ENCODE measurements at places on chromosomes 7 and 10.

- peak; percentile 86 for DNase-seq
Observed at GRCh38 chr10:72087969-72088888, at the start of gene SPOCK2. SPOCK2 (minus strand) TSS chr10:72088551; CDS start chr10:72088328, 223 bp downstream.

GRCh38 chr7:2191016-2191415 lies 41.7 kb downstream of the MAD1L1 start:
- no peak for DNase-seq

DNA sequence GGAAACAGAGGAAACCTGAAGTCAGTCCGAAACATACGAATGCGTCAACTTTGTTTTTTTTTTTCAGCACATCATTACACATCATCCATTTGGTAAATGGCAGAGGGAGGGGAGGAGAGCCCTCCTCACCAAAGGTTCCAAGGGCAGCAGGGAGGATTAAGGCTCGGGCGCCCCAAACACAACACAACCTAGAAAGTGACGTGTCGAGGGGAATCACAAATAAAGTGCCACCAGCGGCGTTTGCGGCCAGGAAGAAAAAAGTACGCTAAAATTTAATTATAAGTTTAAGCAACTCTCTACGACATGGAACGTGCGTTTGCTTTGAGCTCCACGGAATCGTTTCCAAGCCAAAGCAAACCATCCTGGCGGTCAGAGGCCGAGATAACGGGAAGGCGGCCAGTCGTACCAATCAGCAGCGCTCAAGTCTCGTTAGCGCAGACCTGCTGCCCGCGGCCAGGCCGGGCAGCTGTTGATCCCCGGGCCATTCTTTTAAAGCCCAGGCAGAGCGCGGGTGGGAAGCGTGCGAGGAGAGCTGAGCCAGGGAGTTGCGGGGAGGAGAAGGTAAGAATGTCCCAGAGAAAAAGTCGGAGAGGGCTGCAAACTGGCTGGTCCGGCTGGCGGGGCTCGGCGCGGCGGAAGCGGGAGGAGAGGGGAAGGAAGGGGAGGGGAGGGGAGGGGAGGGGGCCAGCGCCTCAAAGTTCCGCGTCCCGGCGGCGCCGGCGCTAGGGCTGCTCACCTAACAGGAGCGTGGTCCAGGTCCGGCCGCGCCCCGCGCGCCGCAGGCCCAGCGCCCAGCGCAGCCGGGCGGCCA lies 719 bp downstream of the DPY19L1 start:
- peak; percentile 56 for DNase-seq

GRCh38 chr10:69712342-69712741 lies 82.3 kb downstream of the FAM241B start:
- DNase-seq, result no peak

DNA sequence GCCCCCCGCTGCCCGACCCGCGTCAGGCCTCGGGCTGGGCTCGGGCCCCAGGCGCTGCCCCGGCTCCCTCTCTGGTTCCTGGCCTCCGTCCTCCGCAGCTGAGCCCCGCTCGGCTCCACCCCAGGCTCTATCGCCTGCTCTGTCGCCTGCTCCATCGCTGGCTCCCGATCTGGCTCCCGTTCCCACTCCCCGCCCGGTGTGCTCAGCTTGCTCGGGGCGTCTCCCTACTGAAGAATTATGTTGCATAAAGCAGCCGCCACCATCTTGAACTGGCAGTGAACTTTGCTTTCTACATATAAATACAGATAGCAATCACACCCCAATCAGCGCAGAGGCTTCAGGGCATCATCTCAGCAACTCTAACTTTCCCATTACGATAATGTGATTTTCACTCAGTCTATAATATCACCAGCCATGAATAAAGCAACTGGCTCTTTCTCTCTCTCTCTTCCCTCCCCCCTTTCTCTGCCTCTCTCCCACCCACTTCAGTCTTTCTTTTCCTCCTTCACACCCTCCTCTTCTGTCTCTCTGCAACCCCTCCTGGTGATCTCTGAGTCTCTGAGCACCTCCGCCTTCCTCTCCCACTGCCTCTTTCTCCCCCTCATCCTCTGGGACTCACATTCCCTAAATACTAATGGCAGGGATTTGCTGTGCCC lies 43.3 kb upstream of the BTRC start:
- no peak for DNase-seq

GRCh38 chr10:61302124-61302523 lies 151.1 kb downstream of the TMEM26 start:
- DNase-seq, result no peak

- DNase-seq, result no peak
Observed at GRCh38 chr7:111173990-111174389, 83.1 kb downstream of the LRRN3 start.

DNA sequence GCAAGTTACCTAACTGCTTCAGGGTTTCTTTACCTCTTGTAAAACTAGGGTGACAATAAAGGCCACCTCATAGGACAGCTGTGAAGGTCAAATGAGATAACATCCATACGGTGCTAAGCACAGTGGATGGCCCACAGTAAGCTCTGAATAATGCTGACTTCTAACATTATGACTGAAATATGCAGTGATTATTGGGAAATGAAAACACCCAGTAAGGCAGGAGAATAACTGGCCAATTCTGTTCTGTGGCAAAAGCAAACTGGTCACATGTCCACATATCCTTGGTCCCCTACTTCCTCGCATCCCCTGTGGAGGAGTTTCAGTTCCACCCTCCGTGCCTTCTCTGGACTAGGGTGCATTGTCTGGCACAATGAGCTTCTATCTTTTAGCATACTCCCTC lies 1.4 kb downstream of the CUBN start:
- DNase-seq, result no peak

GRCh38 chr10:36761121-36761520 lies 364.3 kb upstream of the ANKRD30A start:
- DNase-seq, result no peak

GRCh38 chr7:1533547-1534329 lies 3.2 kb downstream of the MAFK start:
- DNase-seq, result peak; percentile 50

DNA sequence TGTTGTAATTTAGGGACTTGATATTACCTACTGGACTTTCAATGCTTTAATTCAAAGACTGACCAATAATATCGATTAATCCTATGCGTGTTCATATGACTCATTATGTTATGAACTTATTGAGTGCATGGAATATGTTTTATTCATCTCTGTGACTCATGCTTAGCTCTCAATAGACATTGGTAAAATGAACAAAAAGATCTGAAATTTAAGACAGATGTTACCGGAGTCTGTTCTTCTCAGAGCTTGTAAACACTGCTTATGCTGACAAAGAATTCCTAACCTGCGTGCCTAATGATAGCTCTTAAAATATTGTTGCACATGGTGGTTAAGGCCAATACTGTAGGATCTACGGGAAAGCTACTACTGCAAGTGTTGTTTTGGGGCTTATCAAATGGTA lies 131.5 kb upstream of the ACBD5 start:
- DNase-seq, result no peak

DNA sequence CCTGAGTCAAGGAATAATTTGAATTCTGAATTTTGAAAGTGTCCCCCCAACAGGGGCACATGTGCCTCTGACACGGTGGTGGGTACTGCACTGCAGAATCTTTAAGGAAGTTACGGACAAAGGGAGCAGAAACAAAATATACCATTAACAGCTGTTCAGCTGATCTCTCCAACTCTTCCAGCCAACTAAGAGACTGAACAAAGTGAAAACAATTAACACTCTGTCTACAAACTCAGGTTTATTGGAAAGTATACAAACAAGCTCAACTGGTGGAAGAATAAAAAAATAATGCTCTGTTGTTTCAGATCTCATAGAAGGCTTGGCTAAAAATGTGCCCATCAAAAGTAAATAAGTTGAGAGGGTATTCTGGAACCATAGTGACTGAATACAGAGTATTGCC lies 34.4 kb downstream of the ASB4 start:
- no peak for DNase-seq

DNA sequence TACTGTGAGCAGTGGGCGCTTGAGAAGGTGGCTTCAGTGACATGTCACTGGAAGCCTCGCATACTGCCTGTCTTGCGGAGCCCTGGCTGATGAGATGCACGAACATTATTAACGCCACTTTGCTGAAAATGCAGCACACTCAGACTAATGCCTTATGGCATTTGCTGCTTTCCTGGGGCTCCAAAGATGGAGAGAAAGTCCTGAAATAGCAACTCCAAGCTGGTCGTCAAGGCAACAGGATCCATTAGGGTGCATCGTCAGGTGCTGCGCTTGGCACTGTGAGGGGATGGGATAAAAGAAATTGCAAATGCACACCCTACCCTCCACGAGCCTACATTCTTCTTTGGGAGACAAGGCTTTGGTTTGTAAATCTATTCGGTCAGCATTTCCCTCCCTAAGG lies 592.5 kb downstream of the TYW1 start:
- DNase-seq, result no peak

- no peak for DNase-seq
Observed at GRCh38 chr7:116726713-116727431, 54.9 kb downstream of the MET start.

DNA sequence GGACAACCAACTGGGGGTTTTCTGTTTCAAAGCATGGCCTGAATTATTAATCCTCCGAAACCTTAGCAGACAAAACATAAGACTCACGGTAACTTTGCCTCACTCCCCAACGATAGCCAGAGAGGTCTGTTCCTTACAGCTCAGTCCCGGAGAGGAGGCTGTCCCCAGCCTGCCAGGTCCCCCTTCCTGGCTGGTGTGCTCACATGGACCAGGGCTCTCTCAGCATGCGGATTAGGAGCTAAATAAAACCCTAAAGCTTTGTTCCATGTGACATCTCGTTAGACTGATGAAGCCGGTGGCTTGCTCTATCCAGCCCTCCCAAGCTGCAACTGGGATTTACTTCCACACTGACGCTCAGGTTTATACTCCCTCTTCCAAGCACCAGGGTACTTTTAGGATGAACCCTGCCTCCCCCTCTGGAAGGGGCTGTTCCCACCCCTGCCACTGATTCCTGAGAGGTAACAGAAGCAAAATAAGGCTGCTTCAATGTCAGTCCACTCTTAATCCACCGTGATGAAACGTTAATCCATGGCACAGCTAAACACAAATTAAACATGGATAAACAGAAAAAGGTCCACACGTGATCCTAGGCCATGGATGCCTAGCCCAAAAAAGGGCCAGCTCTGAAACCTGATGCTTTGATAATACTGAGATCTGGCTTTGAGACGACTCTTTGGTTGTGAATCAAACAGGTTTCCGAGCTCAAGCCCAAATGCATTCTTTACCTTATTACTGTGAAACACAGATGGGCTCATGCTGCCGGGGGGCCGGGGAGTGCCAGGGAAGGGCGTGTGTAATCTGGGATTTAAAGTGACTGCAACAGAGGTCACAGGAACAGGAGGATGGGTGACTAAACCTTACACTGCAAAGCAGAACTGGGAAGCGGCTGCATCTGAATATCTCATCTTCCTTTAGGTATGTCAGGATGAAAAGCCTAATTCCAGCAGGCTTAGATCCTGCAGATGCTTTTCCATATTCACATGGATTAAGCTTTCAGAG lies 86.2 kb downstream of the ZRANB1 start:
- no peak for DNase-seq

- no peak for DNase-seq
Observed at GRCh38 chr7:100087055-100087750, 1.6 kb upstream of the COPS6 start.

GRCh38 chr10:130432850-130433249 lies 296.7 kb downstream of the GLRX3 start:
- DNase-seq, result no peak

DNA sequence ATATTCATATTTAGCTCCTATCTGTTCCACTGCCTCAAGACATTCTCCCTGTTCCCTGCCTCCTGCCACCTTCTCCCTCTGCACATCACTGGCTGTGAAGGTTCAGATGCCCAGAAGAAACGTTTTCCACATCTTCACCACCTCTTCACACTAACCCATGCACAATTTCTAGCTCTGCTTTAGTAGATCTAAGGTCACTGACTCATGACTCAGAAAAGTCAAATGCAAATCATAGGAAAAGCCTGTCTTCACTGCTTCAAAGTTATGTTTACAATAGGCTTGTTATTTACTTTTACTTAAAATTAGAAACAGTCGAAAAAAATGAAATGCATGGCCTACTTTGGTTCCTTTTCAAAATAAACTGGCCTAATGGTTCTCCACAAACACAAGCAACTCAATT lies 2.5 kb downstream of the SCRN1 start:
- no peak for DNase-seq

All from CD4-positive, alpha-beta T cell treated with Interferon alpha-2 for 1 hour (primary cell).